HTR-8/SVneo (cell line): ENCODE measurements at places on chromosomes 11 and 22.

DNA sequence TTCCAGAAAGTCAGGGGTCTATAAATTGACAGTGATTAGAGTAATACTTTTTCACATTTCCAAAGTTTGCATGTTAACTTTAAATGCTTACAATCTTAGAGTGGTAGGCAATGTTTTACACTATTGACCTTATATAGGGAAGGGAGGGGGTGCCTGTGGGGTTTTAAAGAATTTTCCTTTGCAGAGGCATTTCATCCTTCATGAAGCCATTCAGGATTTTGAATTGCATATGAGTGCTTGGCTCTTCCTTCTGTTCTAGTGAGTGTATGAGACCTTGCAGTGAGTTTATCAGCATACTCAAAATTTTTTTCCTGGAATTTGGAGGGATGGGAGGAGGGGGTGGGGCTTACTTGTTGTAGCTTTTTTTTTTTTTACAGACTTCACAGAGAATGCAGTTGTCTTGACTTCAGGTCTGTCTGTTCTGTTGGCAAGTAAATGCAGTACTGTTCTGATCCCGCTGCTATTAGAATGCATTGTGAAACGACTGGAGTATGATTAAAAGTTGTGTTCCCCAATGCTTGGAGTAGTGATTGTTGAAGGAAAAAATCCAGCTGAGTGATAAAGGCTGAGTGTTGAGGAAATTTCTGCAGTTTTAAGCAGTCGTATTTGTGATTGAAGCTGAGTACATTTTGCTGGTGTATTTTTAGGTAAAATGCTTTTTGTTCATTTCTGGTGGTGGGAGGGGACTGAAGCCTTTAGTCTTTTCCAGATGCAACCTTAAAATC lies 5.3 kb downstream of the MALAT1 start:
- no peak for DNase-seq

DNA sequence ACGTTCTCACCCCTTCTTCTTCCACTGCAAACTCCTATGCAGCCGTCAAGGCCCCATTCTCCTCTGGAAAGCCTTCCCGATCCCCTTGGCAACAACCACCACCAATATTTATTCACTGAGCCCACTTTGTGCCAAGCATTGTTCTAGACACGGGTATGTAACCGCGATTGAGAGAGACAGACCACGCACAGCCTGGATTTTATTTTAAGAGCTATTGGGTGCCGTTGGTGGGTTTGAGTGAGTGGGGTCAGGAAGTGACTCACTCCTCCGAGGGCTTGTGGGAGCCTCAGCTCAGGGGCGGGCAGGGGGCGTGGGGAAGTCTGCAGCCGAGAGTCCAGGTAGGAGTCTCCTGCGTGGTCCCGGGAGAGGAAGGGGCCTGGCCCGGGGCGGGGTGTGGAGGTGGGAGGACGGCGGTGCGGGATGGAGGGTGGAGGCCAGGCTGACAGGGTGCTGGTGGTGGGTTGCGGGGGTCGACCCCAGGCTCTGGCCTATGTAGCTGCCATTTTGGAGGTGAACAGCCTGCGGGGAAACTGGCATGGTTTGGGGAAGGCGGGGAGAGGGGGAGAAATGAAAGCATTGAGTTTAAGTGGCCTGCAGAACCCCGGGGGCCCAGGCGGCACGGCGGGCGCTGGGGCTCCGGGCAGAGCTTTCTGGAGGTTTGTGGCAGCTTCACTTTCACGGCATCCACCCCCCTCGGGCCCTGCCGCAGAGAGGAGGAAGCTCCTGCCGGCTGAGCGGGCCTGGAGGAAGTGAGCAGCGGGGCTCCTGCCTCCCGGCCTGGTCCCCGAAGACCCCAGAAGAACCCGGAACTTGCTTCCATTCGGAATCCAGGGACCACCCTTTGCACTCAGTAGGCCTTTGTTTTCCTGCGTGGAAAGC lies 547 bp downstream of the PARVG start:
- no peak for DNase-seq

DNA sequence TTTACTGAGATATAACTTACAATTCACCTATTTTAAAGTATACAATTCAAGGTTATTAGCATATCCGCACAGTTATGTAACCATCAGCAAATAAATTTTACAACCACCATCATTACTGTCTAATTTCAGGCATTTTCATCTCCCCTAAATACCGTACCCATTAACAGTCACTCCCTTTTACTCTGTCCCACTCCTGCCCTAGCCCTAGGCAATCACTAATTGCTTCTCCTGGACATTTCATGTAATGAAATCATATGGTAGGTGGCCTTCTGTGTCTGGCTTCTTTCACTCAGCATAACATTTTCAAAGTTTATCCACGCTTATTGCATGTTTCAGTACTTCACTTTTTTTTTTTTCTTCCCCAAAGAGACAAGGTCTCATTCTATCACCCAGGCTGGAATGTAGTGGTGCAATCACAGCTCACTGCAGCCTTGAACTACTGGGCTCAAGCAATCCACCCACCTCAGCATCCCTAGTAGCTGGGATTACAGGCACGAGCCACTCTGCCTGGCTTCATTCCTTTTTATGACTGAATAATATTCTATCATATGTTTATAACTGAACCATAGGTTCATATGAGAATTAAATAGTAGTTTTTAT lies 61.4 kb upstream of the CHRM4 start:
- no peak for DNase-seq

DNA sequence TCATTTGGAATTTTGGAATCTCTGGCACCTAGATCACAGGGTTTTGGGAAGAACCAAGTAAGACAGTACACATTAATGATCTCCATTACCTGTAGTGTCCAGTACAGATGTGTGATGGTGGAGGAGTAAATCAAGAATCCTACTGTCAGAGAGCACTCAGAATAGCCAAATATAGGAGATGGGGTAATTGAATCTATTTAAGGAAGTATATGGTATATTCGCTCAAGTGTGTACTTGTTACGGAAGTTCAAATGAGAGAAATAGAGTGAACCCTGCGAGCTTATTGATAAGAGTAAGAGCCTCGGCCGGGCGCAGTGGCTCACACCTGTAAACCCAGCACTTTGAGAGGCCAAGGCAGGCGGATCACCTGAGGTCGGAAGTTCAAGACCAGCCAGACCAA lies 2.2 kb downstream of the SPCS2 start:
- DNase-seq, result no peak

DNA sequence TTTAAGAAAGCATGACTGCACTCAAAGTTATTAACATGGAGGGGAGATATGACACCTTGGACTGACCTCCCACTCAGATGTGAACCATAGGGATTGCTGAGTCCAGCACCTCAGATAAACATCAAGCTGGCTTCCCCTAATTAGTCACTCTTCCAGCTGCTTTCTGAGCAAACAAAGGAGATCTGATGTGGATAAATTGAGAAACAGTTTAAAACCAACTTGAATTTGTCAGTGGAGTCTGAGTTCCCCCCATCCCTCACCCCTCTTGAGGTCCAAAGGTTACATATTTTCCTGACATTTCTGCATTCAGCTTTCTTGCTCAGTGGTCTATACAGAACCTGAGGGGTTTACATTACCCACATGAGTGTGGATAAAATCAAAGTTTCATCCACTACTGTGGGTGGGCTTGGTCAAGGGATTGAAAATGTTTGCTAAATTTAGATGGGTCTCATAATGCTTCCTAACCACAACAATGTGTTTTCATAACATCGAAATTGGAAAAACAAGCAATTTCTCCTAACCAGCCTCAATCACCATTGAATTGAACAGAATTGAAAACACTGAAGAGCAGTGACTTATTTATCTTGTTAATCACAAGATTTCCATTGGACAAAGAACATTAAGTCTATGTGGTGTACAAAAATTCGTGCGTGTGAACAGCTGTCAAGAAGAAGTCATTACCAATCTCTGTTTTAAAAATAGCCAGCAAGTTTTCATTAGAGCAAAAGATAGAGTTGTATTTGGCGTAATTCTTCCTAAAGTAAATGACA lies 292.3 kb downstream of the METTL15 start:
- no peak for DNase-seq

GRCh38 chr11:75524665-75525432 lies 892 bp downstream of the GDPD5 start:
- peak; percentile 48 for DNase-seq

GRCh38 chr11:68692871-68693483 lies 8.6 kb downstream of the GAL start:
- DNase-seq, result no peak

DNA sequence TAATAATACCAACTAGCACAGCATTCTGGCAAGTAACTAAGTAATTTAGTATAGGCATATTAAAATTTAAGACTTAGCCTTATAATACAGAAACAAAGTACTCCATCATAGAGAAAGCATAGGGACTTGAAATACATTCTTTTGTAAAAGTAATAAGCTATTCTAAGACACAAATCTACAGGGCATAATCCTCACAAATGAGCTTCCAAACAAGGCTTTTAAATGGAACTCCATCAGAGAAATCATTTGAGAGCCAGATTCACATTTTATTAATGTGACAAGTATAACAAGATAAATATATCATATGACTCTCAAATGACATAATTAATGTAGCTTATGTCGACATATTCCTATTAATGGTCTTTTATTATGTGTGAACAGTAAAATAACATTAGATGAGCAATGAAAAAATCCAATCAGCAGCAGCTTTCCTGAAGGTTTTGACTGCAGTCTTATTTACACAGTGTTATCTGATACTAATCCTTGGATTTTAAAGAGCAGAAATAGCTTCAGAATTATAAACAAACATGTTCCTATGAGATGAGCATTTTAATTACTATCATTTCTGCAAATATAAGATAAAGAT lies 241.4 kb downstream of the TTC28 start:
- DNase-seq, result no peak
